Endothelial cell (in vitro differentiated cells): ENCODE measurements at places on chromosomes 16 and 17. TPM values are rescaled to one million over a fixed set of nuclear protein-coding genes. Genes with fewer than 3 reads are reported as not detected.
A peak's percentile ranks its signal among the peaks of the same experiment; 100 is the strongest.

- DNase-seq = no peak
- no peak overlapping the region for H3K4me3 ChIP-seq
- H3K27me3 ChIP-seq = peaks cover 4% of the 10 kb centered on the region
- peaks cover 12% of the 10 kb centered on the region for H3K4me1 ChIP-seq
- peaks cover 12% of the 10 kb centered on the region for H3K36me3 ChIP-seq
Observed at GRCh38 chr17:28090551-28090950, 48.1 kb downstream of the NLK start.

DNA sequence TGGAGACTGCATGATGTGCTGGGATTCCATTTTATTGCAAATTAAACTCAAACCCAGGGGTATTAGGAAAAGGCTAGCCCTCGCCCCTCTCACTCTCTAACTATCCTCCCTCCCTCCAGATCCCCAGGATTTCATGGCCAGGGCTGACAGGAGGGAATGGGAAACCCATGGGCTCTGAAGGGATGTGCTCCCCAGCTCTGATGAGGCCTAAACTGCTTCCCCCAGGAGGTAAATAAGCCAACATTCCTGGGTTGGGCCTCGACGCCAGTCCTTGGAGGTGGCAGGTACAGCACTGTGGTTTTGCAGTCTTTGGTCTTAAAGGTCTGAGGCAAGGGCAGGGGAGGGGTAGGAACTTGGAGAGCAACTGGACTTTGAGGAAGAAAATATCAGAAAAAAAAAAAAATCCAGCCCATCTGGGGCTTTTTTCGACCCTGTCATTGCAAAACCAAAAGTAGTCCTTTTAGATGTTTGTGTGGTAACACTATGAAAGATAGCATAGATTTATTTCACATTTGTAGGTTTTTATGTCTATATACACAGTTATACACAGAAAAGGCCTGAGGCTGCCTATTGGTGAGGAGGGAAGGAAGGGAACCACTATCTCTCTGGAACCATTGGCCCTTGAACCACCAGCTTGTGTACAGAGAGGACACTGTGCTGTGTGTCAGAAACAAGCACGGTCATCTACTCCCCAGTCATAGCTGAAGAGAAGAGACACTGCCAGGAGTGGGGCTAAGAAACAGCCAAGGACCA, 12.0 kb downstream of the C17orf113 start:
- no peak overlapping the region for H3K27ac ChIP-seq
- no peaks in the 10 kb centered on the region for H3K27me3 ChIP-seq
- no peak overlapping the region for H3K4me3 ChIP-seq
- no peaks in the 10 kb centered on the region for H3K36me3 ChIP-seq

DNA sequence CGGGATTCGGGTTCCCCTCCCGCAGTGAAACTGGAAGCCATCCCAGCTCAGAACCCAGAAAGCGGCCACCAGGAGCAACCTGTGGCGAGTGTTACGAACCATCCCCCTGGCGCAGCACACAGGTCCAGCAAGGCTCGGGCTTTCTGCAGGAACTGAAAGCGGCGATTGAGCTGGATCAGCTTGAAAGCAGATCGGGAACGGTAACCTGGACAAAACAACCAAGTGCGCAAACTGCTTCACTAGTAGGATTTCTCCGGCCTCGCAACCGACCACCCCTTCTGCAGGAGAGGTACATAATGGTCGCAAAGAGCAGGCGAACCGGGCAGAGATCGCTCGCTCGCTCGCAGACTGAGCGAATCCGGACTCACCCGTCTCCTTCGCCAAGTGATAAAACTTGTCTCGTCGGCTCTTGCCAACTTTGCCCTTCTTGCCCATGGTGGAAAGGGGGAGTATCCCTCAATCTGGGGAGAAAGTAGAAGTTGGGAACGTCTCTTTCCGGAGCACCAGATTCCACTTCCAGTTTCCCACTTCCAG, 696 bp upstream of the PSMC5 start:
- peak overlapping the region; percentile 100 for H3K27ac ChIP-seq
- H3K4me3 ChIP-seq = peak overlapping the region; percentile 100
- H3K27me3 ChIP-seq = peaks cover 39% of the 10 kb centered on the region
- peaks cover 45% of the 10 kb centered on the region for H3K4me1 ChIP-seq

- H3K27me3 ChIP-seq = no peaks in the 10 kb centered on the region
- H3K4me1 ChIP-seq = peaks cover 9% of the 10 kb centered on the region
- no peak overlapping the region for H3K27ac ChIP-seq
- H3K4me3 ChIP-seq = no peak overlapping the region
- peaks cover 5% of the 10 kb centered on the region for H3K36me3 ChIP-seq
Observed at GRCh38 chr16:54873071-54873470, 57.6 kb upstream of the IRX5 start.

DNA sequence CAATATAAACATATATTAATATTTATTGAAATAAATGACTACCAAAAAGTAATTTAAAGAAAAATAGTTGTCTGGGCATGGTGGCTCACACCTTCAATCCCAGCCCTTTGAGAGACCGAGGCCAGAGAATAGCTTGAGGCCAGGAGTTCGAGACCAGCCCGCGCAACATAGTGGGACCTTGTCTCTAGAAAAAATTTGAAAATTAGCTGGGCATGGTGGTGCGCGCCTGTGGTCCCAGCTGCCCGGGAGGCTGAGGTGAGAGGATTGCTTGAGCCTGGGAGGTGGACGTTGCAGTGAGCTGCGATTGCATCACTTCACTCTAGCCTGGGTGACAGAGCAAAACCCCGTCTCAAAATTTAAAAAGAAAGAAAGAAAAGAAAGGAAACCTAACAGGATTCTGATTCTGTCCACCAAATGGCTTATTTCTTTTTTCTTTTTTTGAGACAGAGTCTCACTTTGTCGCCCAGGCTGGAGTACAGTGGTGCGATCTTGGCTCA, 3.4 kb upstream of the BPTF start:
- H3K4me3 ChIP-seq = no peak overlapping the region
- H3K4me1 ChIP-seq = no peaks in the 10 kb centered on the region
- H3K27me3 ChIP-seq = peaks cover 1% of the 10 kb centered on the region
- peaks cover 7% of the 10 kb centered on the region for H3K36me3 ChIP-seq

DNA sequence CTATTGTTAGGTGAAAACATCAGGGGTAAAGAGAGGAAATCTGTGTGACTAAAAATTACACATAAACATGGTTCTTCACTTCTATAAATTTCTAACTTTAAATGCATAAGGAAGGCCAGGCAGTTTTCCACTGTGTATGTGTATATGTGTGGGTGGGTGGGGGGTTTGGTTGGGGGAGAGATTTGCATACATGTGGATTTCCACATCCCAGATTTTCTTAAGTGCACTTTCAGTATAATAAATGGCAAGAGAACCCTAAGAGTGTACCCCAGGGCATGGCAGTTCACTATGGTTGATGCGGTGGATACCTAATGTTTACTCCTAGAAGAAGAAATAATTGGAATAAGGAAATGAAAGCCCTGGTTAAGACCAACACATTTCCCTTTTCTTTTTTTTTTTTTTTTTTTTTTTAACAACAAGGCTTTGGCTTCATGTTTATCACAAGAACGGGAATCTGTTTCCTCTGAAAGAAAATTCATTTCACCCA, 451.8 kb upstream of the CCL2 start:
- no peak overlapping the region for H3K4me3 ChIP-seq
- no peak overlapping the region for H3K27ac ChIP-seq
- no peaks in the 10 kb centered on the region for H3K36me3 ChIP-seq
- H3K27me3 ChIP-seq = no peaks in the 10 kb centered on the region
- no peaks in the 10 kb centered on the region for H3K4me1 ChIP-seq

DNA sequence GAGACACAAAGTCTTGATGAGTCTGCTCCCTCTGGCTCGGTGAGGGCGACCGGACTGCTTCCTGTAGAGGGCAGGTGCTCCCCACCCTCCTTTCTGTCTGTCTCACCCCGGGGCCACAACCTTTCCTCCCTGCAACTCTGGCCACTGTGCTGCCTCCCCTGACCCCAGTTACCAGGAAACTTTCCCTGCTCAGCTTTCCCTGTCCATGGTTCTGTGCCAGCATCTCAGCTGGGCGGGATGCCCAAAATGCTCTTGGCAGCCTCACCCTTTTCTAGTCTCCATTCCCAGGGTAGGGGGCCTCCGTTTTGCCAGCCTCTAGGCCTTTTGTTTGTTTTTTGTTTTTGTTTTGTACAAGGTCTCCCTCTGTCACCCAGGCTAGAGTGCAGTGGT, 1.4 kb downstream of the PLD2 start:
- no peak overlapping the region for H3K27ac ChIP-seq
- peaks cover 22% of the 10 kb centered on the region for H3K36me3 ChIP-seq
- DNase-seq = no peak
- H3K27me3 ChIP-seq = peaks cover 12% of the 10 kb centered on the region
- H3K4me3 ChIP-seq = peak overlapping the region; percentile 85

DNA sequence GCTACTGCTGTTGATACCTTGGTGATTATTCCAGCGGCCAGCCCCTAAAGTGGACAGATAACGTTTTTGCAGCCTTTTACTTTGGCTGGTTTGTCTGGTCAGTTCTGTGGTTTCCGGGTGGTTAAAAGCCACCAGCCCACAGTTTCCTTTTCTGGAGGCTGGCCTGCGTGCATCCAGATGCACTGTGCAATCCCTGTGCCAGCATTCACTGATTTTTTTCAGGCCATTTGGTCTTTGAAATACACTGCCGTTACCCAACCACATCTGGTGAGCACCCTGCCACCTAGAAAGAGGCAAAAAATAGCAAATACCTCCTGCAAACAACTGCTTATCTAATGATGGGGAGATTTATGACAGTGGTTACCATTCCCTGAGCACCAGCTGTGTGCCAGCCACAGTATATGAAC, 797 bp downstream of the NUDT7 start:
- H3K36me3 ChIP-seq = no peaks in the 10 kb centered on the region
- no peaks in the 10 kb centered on the region for H3K4me1 ChIP-seq
- peak overlapping the region; percentile 75 for H3K27ac ChIP-seq
- H3K4me3 ChIP-seq = peak overlapping the region; percentile 88

The TAT gene
- not detected for total RNA-seq

The FBXO39 gene
- not detected for total RNA-seq

The CORO6 gene
- 13.0 TPM for total RNA-seq

The OTOP2 gene
- total RNA-seq = not detected

The SLC4A1 gene
- total RNA-seq = not detected

The MT1G gene
- total RNA-seq = not detected

The SERPINF2 gene
- total RNA-seq = 0.56 TPM
